ENCODE measurements at places on chromosomes 12 and 14. TPM values are rescaled to one million over a fixed set of nuclear protein-coding genes. Genes with fewer than 3 reads are reported as not detected.

Gene ASCL1
- not detected for total RNA-seq

Gene SLC38A2
- total RNA-seq = 140 TPM

GRCh38 chr14:90445011-90445410 is 48.2 kb downstream of the CALM1 start:
- DNase-seq = no peak

Gene AMN
- not detected for total RNA-seq

GRCh38 chr12:15928346-15928745 is 17.2 kb downstream of the DERA start:
- DNase-seq = no peak

- DNase-seq = no peak
These were observed 74.0 kb downstream of the FERMT2 start for GRCh38 chr14:52876806-52877205.

- no peak for DNase-seq
These were observed 103.0 kb downstream of the SAMD4A start for GRCh38 chr14:54669721-54670561.

- no peak for DNase-seq
These were observed 60.4 kb downstream of the CDC42BPB start for GRCh38 chr14:102996941-102997340.

- DNase-seq = no peak
These were observed 608 bp upstream of the PIANP start for GRCh38 chr12:6701078-6701768.

DNA sequence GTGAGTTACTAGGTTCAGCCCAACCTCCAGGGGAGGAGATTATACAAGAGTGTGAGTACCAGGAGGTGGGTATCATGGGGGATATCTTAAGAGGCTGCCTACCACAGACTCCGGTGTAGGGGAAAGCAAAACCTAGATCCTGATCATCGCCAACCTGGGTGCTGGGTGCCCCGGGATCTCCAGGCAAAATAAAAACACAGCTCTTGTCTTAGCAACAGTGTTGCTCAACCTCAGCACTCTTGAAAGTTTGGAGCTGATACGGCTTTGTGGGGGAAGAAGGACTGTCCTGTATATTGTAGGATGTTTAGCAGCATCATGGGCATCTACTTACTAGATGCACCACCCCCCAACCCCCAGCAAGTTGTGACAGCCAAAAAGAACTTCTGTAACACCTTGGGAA is 74.5 kb downstream of the CCDC60 start:
- DNase-seq = no peak

- no peak for DNase-seq
These were observed 4.7 kb upstream of the CDH24 start for GRCh38 chr14:23062002-23062401.

GRCh38 chr12:58288190-58288589 is 346.8 kb downstream of the ATP23 start:
- no peak for DNase-seq

GRCh38 chr14:92121207-92121669 is 268 bp downstream of the NDUFB1 start:
- no peak for DNase-seq

GRCh38 chr14:74863274-74863673 is 12.7 kb downstream of the PROX2 start:
- no peak for DNase-seq

DNA sequence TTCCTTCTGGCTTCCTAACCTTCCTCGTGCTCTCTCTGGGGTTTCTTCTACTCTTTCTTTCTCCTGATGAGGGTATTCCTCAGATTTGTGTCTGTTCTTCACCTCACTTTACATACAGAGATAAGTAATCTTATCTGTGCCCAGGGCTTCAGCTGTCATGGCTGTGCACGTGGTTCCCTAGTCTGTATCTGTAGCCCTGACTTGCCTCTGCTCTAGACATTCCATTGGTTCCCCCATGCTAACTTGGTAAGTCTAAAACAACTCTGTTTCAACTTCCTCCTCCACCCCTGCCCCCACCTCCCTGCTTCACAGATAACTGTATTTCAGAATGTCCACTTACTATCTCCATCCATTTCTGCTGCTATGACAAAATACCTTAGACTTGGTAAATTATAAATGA is 10.8 kb downstream of the DIP2B start:
- no peak for DNase-seq

Gene CELA1
- not detected for total RNA-seq

GRCh38 chr12:28390761-28391385 is 200.6 kb downstream of the CCDC91 start:
- DNase-seq = no peak

- DNase-seq = peak; percentile 65
These were observed 4.3 kb downstream of the PAPLN start for GRCh38 chr14:73241481-73242165.

Gene AMHR2
- 0.43 TPM for total RNA-seq

DNA sequence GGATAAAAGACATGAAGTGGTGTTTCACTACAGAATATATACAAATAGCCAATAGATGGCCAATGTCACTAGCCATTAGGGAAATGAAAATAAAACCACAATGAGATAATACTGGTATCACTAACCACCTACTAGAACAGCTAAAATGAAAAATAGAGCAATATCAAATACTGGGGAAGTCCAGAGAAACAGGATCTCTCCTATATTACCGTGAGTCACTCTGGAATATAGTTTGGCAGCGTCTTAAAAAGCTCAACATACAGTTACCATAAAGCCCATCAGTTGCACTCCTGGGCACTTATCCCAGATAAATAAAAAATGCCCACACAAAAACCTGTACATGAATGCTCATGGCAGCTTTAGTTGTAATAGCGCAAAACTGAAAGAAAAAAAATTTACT is 101.7 kb downstream of the TMTC1 start:
- no peak for DNase-seq

GRCh38 chr14:23094666-23095195 is at the start of gene ACIN1:
TSS of gene ACIN1 (minus strand) at chr14:23095136. CDS start at chr14:23095112, 24 bp downstream.
- DNase-seq = no peak

Gene CAPS2
- 13.6 TPM for total RNA-seq

Gene CLEC1A
- 2.2 TPM for total RNA-seq

DNA sequence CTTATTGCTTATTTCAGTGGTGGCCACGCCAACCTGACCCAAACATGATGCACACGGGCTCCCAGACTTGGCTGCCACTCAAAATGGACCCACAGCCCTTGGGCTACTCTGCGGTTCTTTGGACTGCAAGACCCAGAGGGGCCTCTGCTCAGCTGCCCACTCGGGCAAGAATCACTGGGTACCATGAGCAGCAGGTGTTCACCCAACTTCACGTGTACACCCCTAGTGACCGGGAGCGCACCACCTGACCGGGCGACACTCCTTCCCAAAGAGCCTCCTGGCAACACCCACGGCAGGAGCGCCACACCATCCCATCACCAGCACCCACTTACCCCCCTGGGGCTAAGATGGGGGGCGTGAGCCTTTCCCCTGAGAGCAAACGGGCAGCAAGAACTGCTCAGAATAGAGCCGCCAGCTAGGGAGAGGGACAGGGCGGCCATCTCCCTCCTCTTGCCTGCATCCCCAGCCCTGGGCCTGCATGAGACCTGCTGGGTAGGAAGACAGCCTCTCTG is 32.0 kb downstream of the CCNK start:
- peak; percentile 70 for DNase-seq

Gene GPD1
- total RNA-seq = 5.1 TPM

GRCh38 chr14:53620317-53620716 is 336.3 kb downstream of the BMP4 start:
- no peak for DNase-seq

- DNase-seq = no peak
These were observed 43.3 kb upstream of the MBIP start for GRCh38 chr14:36363704-36364103.

Gene OR6C6
- not detected for total RNA-seq

Gene HIF1A
- total RNA-seq = 73.2 TPM

GRCh38 chr12:28759333-28759732 is 389.7 kb upstream of the FAR2 start:
- no peak for DNase-seq

Gene ASPG
- total RNA-seq = 4.4 TPM

GRCh38 chr14:36633580-36633979 is 28.1 kb upstream of the PAX9 start:
- DNase-seq = no peak

- DNase-seq = no peak
These were observed 52.4 kb downstream of the CCDC91 start for GRCh38 chr12:28242496-28243309.

Gene EEA1
- 34.1 TPM for total RNA-seq

- no peak for DNase-seq
These were observed 102.2 kb downstream of the PRKAB1 start for GRCh38 chr12:119770146-119770545.

DNA sequence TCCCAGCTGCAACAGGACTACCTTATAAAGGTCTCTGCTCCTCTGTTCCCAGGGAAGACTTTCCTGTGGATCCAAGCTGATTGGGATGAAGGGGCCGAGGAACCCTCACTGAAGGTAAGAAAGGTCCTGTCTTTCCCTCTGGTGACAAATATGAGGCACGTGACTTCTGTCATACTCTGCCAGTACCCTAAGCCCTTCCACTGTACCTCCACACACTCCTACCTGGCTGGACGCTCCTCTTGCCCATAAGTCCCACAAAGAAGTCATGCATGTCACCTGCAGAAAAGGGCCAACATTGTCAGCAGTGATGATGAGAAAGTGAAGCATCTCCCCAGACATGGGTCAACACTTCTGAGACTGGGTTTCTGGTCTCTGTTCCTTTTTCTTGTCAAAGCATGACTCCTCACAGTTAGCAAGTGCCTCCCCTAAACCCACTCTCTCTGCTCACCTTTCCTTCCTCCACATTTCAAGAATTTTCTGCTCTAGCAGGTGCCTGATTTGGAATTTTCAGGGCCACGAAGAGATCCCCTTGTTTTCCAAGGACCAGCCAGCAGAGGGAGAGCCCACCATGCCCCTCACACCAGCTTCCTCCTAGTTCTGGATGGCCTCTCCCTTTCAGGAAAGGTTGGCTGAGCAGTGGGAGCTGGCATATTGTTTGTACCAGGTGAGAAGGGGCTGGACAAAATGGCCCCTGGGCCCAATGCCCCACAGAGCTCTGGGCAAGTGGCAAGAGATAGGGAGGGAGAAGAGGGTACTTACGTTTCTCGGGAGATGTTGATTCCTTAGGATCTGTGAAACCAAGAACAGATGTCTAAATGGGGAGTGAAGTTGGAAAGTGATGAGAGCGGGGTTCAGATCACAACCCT is 3.5 kb downstream of the TAC3 start:
- no peak for DNase-seq

GRCh38 chr12:27226407-27226929 is 17.6 kb upstream of the STK38L start:
- no peak for DNase-seq

- no peak for DNase-seq
These were observed 502.7 kb downstream of the BCL11B start for GRCh38 chr14:98769326-98769725.
